ENCODE measurements at places on chromosomes 3 and 15.

GRCh38 chr15:63891768-63892133 lies 58.0 kb upstream of the HERC1 start:
- DNase-seq = no peak

GRCh38 chr3:2714834-2715233 lies 395.3 kb downstream of the IL5RA start:
- DNase-seq = no peak

DNA sequence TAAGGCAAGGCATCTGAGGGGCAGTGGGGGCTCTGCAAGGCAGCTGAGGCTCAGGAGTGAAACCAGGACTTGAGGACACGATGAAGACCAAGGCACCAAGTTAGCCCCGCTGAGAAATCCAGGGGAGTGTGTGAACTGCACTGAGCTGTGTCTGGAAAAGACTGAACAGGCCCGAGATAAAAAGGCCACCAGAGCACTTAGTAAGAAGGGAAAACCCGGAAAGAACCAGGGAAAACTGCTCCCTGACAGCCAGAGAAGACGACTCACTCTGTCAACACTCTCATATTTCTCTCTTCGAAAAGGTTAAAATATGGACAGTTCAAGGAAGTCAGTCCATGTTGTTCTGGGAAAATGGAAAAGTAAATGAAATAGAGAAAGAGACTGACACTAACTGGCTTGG lies 109.0 kb downstream of the SEC22A start:
- no peak for DNase-seq

DNA sequence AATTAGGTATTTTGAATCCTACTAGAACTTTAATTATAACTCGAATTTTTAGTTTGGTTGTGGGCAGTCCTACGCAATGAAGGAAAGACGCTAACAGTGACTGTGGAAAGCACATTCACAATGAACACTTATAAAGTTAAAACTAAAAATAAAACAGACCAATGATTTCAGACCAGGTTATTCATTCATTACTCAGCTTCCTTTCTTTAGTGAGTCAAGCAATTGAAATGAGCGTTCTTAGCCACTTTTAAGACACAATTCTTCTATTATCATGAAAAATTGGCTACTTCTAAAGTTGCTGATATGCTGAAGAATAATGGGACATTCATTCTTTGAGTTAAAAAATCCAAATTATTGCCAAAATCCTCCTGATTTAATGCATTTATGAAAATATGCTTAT lies 66.0 kb upstream of the CMSS1 start:
- DNase-seq = no peak

DNA sequence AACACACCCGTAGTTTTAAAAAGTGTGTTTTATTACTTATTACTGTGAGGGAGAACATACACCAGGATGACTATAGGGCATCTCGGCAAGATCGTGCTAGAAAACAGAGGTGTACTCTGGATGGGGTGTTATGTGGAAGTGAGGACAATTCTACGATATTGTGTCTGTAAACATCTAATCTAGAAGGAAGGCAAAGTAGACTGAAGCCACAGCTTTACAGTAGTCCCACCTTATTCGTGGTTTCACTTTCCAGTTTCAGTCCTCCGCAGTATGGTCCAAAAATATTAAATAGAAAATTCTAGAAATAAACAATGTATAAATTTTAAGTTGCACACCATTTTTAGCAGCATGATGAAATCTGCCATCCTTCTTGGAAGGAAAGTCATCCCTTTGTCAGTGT lies 277.9 kb downstream of the UNC13C start:
- no peak for DNase-seq

All from neuronal stem cell (in vitro differentiated cells).